ENCODE measurements at places on chromosomes 5 and 9.

DNA sequence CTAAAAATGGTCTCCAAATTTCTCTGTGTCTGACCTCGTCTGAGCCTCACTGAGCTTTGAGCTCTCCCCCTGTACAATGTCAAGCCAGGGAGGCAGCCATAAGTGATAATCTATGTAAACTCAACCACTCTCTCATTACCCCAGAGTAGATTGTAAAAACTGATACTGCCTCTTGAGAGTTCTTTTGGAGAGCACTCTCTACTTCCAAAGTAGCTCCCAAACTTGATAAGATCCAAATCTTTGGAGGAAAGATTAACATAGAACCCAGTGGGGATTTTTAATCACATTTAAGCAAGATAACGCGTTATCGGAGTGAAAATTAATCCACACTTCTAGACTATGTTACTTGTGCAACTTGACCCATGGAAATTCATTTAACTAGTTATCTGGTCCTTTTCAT lies 54.9 kb downstream of the TMEM167A start:
- DNase-seq: no peak

DNA sequence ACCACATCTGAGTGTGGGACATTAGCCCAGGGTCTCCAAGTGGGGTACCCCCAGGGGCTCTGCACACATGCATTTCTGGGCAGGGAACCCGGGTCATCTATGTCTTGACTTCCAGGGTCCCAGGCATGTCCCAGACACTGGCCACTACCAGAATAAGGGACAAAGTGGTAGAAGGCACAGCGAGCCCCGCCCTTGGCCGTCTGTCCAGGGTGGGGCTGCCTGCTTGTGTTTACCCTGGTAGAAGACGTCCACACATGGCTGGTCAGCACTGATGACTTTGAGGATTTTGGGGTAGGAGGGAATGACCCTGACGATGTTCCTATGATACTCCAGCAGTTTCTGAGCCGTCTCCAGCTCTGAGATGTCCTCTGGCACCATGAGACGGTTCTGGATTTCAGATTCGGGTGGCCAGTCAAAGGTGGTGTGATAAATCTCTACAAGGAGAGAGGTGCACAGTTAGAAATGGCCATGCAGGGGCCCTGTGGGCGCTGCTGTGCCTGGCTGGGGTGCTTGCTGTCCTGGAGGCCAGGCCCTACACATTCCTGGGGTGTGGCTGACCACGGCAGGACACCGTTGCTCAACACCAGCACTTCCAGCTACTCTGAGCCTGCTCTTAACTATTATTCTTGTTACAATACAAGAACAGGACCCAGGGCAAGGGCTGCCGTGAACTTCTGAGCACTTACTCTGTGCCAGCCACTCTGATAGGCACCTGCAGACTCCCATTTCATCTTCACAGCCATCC lies 51.3 kb downstream of the AK8 start:
- DNase-seq: no peak

DNA sequence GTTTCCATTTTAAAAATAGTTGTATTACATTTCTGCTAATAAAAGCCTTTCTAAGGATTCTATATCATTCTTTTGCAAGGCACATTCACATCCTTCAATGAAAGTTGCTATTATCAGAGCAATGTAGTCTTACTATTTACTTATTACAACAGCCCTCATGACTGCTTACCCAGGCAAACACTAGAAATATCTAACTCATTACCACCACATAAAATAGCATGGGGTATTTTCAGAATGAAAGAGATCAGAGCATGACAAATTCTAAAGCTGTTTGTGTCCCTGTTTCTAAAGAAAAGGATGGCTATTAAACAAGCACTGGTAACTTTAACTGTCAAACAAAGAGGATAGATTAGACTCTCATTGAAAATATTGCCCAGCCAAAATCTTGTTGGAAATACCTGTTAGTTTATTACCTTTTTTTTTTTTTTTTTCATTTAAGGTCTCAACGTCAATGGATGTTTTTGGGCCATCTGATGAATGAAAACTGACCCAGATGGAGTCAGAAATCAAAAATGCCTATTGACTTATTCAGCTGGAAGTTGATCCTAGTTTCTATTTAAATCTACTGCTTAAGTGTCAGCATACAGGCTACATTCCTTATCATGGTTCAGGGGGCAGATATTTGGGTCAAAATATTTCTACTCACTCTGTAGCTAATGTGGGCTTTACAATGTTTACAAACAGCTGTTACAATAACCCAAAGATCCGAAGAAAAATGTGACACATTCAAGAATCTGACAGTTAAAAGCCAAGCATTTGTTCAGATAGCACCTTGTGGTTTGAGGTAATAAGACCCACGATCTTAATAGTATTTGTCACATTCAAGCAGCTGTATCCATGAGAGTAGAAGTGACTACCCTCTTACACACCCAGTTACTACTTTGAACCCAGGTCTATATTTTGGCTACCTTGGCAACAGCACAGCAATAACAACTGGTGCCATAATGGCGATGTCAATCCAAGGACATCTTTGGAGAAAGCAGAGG lies 554.8 kb upstream of the MEF2C start:
- DNase-seq: no peak

DNA sequence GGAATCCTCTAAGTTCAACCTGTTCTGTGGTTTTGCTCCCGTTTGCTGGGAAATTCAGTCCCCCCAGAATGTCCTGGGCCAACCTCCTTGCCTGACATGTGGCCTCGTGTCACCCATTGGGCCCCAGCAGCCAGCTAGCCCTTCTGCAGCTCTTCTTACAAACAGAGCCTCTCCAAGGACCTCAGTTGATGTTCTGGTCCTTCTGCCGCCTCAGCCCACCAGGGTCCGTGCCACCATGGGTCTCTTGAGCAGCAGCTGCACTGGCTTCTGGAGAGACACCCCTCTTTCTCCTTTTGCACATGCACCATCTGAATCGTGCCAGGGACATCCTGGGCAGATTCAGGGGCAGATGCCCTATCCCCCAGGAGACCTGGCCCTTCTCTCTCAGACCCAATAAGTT lies 85.0 kb downstream of the LMX1B start:
- DNase-seq: no peak

GRCh38 chr9:71483436-71483835 lies 284.9 kb downstream of the CEMIP2 start:
- no peak for DNase-seq
